ENCODE measurements at places on chromosomes 12 and 14.

GRCh38 chr12:27535318-27535717 is 11.3 kb downstream of the PPFIBP1 start:
- no peak for DNase-seq

GRCh38 chr12:28390761-28391385 is 200.6 kb downstream of the CCDC91 start:
- peak; percentile 12 for DNase-seq

DNA sequence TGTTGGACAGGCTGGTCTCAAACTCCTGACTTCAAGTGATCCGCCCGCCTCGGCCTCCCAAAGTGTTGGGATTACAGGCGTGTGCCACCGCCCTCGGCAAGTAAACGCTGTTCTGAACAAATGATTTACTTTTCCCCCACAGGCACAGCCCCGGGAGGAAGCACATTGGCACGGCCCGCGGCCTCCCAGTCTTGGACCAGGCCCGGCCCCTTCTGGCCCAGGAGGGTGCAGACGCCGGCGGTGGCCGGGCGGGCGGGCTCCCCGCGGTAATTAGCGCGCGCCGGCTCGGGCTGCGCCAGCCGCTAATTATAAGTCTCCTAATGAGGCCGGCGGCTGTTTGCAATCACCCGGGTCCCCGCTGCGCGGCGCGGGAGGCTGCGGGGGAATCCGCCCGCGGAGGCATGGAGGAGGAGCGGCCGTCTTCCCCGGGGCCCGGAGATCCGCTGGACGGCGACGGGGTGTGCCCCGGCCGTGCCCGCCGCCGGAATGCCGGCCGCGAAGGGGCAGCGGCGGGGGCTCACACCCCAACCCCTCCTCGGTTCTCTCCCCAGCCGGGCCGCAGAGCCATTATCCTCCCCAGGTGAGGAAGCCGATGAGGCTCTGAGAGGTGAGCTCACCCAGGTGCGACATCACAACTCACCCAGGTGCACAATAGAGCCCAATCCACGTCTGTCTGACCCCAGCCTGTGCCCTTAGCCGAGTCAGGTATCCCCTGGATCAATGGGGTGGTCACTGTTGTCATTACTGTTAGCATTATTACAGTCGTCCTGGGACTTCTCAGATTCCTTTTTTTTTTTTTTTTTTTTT is 3.3 kb upstream of the POP5 start:
- no peak for DNase-seq

GRCh38 chr12:14473707-14474287 is 93.9 kb downstream of the PLBD1 start:
- DNase-seq = peak; percentile 50

DNA sequence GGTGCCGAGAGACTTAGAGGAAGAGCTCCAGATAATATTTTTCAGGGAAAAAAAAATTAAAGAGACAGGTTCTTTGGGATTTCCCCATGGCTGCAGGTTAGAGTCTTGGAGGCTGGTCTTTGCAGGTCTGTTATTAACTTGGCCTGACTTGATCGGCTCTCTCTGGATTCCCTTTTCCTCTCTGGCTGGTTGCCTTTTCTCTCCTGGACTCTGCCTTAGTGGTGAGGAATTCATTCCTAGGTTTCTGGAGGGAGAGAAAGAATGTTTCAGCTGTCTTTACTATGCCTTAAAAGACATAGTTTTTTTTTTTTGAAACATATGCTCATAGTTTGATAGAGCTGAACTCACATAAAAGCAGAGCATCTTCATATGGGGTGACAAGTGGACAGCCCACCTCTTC is 336.3 kb downstream of the BMP4 start:
- peak; percentile 11 for DNase-seq

DNA sequence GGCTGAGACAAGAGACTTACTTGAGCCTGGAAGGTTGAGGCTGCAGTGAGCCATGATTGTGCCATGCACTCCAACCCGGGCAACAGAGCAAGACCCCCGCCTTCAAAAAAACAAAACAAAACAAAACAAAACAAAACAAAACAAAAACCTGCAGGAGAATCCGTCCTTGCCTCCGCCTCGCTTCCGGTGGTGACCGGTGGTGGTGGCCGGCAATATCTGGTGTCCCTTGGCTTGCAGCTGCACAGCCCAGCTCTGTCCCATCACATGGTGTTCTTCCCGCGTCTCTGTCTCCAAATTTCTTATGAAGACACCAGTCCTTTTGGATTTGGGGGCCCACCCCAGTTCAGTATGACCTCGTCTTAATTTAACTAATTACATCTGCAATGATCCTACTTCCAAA is 10.0 kb downstream of the SMIM41 start:
- no peak for DNase-seq

DNA sequence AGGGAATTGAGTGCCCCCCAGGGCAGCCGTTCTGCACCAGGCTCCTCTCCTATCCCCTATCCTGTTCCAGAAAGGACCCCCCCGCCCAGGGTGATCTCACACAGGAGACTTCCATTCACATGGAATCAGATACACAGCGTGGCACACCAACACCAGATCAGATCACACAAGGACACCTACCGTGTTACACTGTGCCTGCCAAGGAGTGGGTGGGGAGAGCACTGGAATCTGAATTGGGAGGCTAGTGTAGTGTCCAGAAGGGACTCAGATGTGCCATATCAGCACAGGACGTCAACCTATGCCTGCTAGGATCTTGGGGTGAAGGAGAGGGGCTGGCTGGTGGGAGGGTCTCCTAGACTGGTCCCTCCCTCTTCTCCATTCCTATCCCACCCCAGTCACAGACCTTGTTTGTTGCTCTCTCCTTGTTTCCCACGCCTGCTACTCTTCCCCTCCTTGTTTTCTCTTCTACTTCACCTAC is 2.3 kb downstream of the PTMS start:
- no peak for DNase-seq

GRCh38 chr14:42222924-42223471 is 616.3 kb downstream of the LRFN5 start:
- DNase-seq = peak; percentile 73

DNA sequence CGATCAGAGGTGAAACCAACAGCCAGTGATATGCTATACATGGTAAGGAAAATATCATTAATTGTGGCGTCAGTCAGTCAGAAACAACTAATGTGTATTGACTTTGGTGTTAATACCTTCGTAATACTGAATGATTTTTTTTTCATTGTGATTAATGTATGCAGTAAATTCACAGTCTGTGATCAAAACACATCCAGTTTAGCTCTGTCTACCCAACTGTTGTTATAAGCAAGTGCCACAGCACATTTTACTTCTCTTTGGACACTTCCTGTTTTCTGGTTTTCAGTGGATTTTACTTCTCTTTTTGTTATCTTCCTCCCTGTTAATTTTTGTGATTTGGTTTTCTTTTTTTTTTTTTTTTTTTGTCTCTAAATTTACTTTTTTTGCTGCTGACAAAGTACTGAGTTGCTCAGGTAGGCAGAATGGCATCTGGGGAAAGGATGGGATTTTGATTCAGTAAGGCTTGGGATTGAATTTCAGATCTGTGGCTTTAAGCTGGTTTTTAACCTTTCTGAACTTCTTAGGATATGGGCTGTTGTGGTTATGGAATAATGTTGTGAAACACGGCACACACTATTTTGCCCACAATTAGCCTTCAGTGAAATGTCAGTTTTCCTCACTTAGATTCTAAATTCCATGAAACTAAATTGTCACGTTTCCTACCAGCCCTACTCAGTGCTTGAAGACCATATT is 604 bp downstream of the GLIPR1 start:
- peak; percentile 60 for DNase-seq

DNA sequence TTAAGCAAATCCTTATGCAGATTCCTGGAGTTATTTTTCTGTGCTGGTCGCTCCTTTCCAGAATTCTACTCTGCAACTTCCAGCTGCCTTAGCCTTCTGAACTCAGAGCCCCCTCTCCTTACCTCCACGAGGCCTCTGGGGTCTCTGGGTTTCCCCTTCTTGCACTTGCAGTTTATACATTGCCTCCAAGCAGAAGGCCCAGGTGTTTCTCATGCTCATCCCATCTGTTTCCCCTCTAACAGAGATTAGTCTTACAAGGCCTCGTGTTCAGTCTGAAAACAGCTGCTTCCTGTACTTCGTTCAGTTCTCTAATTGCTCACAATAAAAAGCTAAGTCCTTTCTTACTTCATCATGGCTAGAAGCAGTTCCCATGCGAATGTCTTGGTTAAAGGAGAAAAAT is 134.4 kb upstream of the FGD4 start:
- DNase-seq = peak; percentile 19

- no peak for DNase-seq
Observed at GRCh38 chr12:62676521-62677307, 210.1 kb downstream of the MON2 start.

DNA sequence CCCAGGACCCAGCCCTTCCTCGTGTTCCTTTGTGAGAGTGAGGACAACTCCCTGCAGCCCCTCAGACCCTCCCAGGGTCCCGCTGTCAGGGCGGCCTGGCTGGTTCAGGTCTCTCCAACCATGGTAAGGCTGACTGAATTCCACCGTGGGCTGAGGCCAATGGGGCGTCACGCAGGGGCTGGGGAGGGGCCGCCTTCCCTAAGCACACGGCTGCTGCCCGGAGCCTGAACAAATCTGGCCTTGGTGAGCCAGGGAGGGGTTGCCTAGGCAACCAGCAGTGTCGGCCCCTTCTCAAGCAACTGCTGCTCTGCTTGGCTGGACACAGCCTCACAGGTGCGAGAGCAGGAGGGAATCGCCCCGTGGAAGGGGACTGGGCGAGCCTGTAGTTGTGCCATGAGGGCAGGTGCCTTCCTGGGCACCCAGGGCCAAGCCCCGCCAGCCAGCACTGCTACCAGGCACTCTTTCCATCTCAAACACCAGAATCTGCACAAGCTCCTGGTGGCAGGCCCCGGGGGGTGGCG is 37.0 kb upstream of the GALNT9 start:
- no peak for DNase-seq

GRCh38 chr12:107066691-107067090 is 26.7 kb downstream of the CRY1 start:
- DNase-seq = no peak

DNA sequence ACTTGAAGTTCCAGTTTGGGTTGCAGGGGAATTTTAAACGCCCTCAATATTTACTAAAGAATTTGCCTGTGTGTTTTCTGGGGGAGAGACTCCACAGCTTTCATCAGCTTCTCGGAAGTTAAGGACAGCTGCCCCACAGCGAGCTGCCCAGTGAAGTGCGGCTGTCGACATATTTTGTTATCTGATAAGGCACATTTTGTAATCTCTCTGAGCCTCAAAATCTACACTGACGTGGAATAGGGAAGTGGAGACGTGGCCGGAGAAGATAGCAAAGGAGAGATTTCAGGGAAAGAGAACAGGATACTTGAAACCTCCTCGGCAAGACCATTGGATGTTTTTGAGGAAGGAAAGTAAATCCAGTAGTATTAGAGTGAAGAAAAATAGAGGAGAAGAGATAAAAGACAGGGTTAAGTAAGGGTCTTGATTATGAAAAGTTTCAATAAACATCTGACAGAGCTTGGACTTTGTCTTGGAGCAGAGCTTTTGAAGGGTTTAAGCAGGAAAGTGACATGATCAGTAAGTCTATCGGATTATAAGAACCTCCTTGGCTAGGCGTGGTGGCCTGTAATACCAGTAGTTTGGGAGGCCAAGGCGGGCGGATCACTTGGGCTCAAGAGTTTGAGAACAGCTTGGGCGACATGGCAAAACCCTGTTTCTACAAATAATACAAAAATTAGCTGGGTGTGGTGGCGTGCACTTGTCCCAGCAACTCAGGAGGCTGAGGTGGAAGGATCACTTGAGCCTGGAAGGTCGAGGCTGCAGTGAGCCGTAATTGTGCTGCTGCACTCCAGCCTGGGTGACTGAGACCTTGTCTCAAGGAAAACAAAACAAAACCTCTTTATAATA is 1.1 kb downstream of the POLR3B start:
- DNase-seq = peak; percentile 93

Measured in amniotic epithelial cell (primary cell).